GM12892 (cell line): ENCODE measurements at places on chromosomes 5 and 9.

DNA sequence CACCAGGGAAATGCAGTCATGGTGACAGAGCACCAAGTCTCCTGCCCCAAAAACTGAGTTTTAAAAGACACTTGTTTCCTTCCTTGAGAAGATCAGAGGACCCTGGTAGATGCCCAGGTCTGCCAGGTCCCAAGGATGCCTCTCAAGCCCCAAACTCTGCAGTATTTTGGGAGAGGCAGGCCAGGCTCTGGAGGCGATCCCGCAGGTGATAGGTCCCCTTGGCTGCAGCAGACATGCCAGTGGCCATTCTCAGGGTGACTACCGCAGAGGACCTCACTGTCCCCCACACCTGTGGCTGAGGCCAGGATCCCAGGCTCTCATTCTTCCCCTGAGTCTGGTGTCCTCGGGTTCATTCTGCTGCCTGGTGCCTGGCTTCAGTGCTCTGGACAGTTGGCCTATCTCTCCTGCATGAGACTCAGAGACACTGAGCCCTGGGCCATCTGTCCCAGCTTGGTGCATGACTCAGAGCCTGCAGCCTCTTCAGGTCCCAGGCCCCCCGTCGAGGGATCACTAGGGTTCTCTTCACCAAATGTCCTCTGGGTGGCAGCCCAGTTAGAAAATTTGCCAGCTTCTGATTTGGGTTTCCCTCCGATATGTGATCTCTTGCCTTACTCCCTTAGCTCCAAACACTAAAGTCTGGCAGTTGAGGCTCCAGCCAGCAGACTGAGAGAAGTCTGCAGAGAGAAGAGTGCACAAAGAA lies 59.7 kb upstream of the GARNL3 start:
- DNase-seq = no peak

DNA sequence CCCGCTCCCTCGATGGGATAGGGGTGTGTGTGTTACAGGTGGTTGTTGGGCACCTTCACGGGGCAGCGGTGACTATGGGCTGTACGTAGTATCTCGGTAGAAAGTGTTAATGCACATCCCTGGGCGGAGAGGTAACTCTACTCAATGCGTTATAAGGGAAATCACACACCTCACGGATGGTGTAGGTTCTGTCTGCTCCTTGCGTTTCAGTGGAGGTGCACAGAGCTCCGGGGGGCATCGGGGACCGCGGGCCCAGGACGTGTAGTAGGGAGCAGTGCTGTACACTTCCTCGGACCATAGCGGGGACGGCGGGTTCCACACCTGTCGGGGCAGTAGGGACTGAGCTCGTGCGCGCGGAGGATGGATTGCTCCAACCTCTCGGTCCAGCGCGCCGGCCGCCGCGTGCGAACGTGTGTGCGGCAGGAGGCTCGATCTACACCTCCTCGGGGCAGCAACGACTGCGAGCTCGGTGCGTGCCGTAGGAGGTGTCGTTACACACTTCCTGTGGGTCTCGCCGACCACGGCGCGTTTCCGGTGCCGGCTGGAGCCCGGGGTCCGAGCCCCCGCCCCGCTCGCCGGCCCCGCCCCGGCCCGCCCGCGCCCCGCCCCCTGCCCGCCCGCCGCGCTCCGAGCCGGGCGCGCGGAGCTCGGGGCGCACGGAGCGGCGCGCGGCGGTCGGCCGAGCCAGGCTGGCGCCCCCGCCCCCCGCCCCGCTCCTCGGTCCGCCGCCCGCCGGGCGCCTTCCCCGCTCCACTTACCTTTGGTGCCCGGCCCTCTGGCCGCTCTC lies at the start of gene KIAA1958:
KIAA1958 (plus strand) TSS at position 607 of the 787 bp plus-strand sequence. CDS start 87,254 bp downstream, outside the sequence.
- peak; percentile 83 for DNase-seq

GRCh38 chr5:115524199-115524847 lies 20.3 kb downstream of the FEM1C start:
- DNase-seq = no peak

GRCh38 chr5:55066277-55066676 lies 36.2 kb upstream of the GZMA start:
- DNase-seq = no peak
